ENCODE measurements at places on chromosomes 3 and 15.

DNA sequence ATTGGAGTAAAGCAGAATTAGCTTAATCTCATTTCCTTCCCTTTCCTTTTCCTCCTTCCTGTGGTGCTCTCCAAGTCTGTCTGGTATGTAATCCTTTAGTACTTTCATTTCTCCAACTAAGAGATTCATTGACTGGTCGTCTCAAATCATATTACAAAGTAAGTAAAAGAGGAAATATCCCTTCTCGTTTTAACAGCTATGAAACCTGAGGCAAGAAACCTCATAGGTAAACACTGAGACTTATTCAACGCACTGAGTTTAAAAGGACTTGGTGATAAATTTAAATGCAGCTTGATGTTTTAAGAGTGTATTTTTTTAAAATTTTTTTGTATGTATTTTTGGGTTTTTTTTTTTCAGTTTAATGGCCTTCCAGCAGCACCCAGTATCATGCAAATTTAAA, 117.2 kb upstream of the LRRC3B start:
- DNase-seq, result no peak

DNA sequence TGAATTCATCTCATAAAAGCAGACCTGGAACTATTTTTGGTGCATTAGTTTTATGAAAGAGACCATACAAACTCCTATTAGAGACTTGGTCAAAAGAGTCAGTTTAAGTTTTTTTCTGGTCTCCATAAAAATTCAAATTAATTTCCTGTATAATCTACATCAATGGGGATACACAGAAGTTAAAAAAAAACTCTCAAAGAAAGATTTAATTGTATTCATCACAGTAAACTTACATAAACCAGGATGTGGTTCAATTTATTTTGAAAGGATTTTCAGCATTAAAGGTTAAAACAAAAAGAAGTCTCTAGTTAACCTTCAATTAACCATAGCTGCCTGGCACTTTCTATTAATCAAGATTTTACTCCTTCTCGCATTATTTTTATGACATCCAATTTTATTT, 530.3 kb upstream of the KCNMB2 start:
- no peak for DNase-seq

DNA sequence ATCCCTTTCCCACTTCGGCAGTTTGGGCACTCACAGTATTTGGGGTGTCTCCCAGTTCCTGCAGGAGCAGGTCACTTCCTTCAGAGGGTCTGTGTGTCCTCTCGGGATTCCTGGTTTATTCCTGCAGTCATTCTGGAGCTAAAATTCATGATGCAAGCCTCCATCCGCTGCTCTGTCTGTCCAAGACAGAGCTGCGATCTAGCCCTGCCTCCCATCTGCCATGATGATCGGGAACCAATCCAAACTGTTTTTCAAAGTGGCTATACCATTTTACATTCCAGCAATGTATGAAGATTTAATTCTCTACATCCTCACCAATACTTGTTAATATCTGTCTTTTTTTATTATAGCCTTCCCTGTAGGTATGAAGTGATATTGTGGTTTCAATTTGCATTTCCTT, 273.0 kb downstream of the EPHB1 start:
- no peak for DNase-seq

GRCh38 chr3:138493804-138494606, 59.6 kb downstream of the ESYT3 start:
- DNase-seq, result peak; percentile 37

GRCh38 chr3:57544181-57545125, at the start of gene DNAH12:
TSS of gene DNAH12 (minus strand) at chr3:57544344. CDS start at chr3:57542870, 1,474 bp downstream.
- no peak for DNase-seq

DNA sequence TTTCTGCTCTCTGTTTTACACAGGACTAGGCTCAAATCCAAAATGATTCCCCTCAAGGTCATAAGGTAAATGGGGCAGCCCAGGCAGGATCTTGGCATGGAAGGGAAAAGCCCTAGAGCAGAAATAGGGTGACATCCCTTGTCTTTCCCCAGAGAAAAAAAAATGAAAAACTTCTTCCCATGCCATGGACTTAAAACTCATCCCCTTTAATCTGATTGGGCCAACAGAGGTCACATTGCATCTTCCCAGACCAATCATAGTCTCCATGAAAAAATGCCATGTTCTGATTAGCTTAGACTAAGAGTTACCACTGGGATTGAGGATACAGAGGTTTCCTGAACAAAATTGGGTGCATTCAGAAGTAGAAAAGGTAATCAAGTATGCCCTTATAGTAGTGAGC, 241.3 kb upstream of the LRTM1 start:
- no peak for DNase-seq

- DNase-seq, result no peak
These were observed 196.0 kb downstream of the SUCLG2 start for GRCh38 chr3:67458408-67458807.

GRCh38 chr15:92606126-92606835, 49.3 kb downstream of the FAM174B start:
- no peak for DNase-seq

- no peak for DNase-seq
These were observed 507.7 kb downstream of the IGSF11 start for GRCh38 chr3:118526758-118527513.

DNA sequence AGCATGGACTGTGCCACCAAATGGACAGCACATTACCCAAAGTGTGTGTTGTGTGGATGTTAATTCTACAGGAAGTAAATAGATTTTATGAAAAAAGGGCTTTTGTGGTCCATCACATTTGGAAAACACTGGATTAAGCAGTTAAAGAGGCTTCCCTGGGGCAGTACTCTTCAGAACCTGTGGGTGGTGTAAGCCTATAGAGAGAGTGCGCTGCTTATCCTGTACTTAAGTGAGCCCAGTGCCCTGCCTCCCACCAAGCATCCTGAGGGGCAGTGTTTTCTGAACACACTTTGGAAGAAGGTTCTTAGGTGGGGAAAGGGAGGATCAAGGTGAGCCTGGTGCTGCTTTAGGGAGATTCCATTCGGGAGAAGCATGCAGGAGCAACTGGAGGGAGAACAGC, 10.9 kb downstream of the TTLL3 start:
- DNase-seq, result no peak

DNA sequence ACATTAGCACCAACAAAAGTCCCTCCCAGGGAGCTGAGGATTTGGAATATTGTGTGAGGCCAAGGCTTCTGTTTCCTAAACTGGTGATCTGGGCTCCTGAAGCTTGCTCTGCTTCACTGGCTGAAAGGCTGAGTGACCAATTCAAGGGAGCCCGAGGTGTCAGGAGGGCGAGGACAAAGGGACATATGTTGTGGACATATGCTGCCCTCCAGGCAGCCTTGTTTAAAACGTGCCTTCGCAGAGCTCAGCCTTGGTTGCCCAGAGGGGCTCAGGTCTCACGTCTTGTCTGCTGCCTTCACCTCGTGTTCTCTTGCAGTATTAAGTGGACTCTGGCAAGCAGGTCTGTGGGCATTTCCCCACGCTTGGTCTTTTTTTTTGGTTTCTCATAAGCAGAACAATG, 7.0 kb downstream of the SLCO3A1 start:
- no peak for DNase-seq

DNA sequence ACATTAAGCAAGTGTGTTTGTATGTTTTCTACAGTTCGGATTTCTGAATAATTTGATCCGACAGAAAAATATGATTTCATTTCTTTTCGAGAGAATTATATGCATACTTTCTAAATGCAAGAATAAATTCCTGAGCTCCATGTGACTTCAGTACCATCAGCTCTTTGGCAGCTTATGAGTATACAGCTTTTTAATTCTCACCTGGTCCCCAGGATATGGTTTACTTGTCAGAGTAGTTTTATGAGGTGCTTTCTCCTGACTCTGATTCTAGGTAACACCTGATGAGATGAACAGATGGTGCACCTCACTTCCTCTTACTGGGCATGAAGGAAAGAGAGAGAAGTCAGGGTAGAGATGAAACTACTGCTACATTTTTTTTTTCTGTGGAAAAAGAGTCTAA, 3.1 kb downstream of the HGD start:
- no peak for DNase-seq

DNA sequence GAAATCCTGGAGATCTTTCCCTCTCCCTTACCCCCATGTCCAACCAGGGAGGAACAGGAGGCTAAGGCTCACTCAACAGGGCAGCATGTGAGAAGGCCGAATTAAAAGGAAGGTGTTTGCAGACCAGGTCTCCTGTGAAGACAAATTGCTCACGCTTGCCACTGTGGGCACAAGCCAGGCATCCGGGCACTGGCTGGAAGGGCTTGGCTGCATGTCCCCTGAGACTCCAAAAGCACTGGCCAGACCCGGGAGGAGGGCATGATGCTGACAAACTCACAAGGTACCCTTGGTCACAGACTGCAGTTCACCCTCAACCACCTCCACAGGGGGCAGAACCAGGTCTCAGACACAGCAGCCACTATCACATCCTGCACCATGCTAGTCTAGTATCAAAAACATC, 113.7 kb upstream of the NSMCE3 start:
- no peak for DNase-seq
